ENCODE measurements at places on chromosomes 3 and 15.

DNA sequence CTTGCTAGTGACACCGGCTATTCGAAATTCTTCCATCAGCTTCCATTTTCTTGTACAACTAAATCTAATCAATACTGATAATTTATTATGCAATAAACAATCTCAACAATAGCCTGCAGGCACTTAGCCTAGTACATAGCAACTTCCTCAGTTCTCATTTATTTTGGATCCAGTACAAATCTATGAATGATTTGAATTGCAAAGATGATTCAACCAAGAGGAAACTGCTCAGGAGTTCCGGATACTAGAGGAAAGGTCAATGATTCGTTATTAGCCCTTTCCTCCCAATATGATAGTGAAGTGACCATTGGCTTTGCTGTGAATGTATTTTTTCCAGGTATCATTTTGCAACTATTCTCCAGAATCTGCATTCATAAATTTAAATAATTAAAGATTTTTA is 827.0 kb downstream of the CADM2 start:
- no peak for DNase-seq

DNA sequence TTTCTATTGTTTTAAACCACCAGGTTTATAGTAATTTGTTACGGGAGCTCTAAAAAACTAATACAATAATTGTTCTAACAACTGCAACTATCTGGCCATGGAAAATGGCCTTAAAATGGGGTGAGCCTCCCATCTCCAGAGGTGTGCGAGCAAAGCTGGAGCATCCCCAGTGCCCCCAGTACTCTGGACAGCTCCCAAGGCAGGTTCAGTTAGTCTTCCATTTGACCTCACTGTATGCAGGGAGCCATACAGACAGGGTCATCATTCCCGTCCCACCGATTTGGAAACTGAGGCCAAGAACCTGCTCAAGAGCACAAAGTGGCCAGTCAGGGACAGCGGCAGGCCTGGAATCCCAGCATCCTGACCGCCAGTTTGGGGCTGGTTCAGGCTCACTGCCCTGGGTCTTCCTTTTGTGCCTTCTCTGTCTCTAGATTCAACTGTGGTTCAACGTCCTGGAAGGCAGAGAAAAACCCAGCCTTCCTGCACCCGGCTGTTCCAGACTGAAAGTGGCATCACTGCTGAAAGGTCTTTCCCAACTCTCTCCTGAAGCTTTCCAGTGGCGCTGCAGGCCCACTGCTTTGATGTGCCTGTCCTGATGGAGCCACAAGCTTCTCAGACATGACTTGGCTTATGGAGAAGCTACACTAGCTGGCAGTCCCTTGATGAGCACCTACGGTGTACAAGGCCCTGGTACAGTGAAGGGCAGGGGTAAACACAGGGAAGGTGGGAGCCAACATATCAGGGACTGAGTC is 76.6 kb upstream of the LINGO1 start:
- no peak for DNase-seq

GRCh38 chr3:116341381-116341780 is 103.9 kb downstream of the LSAMP start:
- DNase-seq, result no peak

- DNase-seq, result no peak
These were observed 226.0 kb downstream of the TJP1 start for GRCh38 chr15:29596266-29596665.

DNA sequence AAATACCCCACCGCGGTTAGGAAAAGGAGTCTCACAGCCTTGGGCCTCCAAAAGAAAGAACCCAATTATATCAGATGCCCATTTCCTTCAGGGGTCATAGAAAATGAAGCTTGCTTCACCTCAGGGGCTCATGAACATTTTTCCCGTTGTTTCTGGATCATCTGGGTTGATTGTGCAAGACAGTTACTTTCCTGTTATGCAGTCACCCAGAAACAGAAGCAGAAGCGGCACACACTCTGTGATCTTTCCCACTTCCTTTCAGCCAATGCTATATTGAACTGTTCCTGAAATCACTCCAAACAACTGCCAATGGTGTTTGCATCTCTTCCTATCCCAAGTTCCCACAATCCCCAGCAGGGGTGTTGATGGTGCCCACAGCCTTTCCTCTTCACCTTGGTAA is 295.6 kb upstream of the RASGRP1 start:
- DNase-seq, result no peak

- no peak for DNase-seq
These were observed 25.0 kb upstream of the PRR20G start for GRCh38 chr3:127312818-127313217.

GRCh38 chr3:141231952-141232823 is 563 bp downstream of the PXYLP1 start:
- DNase-seq, result peak; percentile 31
